ENCODE measurements at places on chromosomes 4 and X.

GRCh38 chr4:108140328-108140727 lies 28.4 kb downstream of the LEF1 start:
- DNase-seq, result no peak

DNA sequence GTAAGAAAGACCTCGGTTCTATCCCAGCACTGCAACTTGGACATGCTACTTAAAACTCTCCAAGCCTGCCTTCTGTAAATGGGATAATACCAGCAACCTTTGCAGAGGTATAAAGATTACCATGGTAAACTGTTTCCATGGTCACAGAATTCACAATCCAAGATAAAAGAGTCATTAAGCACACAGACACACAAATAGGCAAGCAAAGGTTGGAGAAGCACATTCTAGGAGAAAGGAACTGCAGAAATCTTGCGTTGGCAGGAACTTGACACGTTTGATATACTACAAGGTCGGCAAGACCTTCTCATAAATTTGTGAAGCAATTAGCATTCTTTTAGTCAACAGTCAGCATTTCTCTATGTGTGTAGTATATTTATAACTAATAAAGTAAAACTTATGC lies 12.3 kb upstream of the CHRNA9 start:
- DNase-seq, result no peak

DNA sequence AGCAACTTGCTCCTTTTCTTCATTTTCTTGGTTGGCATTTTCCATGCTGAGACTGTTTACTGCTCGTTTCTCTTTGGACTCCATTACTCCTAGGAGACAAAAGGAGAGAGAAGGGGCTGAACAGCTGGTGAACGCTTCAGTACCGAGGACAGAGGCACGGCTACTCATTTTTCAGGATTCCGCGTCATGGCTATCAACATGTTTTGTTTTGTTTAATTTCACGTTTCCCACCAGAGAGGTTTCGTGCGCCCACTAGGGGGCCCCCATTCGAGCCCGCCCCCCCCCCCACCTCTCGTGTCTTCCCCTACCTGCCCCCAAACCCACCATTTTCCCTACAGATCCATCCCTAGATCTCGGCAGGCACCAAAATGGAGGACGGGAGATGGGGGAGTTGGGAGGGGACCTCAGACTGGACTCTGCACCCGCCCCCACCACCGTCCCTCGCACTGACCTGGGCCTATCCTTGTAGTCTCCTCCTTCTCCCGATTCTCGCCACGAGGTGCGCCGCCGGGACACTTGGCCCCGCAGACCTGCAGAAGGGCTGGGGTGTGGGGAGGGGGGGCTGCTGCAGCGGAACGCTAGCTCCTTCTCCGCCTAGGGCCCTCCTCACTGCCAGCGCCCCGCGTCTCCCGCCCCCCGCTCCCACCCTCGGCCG lies 653 bp downstream of the BEX1 start:
- DNase-seq, result no peak

DNA sequence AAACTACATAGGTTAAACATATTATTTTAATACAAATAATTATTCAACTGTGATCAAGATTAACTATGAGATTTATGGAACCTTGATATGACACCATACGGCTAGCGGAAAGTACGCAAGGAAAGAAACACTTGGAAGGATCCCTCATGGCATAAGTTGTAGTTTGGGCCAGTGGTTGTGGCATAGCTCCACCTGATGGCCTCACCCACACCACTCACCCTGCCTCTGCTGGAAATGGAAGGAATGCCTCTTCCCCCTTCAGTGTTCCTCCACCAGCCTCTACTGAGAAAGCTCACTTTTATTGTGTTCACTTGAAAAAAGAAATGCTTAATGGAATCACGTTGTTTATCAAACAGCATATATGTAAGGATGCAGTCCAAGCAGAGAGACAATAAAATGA lies 86.4 kb downstream of the BMP15 start:
- no peak for DNase-seq

DNA sequence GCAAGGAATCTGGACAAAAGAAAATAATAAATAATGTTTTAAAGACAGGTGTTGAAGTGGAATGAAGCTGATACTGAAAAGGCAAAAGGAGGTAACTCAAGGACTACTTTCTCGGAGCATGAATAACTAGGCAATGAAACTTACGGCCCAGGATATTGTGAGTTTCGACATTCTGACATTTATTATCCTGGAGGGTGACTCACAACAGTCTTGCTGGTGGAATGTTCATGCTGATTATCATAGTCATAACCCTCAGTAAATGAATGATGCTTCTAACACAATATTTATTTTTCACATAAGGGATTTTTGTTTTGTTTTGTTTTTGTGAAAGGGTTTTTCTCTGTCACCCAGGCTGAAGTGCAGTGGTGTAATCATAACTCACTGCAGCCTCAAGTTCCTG lies 147.0 kb upstream of the HPGD start:
- no peak for DNase-seq

GRCh38 chrX:131477498-131477897 lies 66.4 kb upstream of the OR13H1 start:
- DNase-seq, result no peak

DNA sequence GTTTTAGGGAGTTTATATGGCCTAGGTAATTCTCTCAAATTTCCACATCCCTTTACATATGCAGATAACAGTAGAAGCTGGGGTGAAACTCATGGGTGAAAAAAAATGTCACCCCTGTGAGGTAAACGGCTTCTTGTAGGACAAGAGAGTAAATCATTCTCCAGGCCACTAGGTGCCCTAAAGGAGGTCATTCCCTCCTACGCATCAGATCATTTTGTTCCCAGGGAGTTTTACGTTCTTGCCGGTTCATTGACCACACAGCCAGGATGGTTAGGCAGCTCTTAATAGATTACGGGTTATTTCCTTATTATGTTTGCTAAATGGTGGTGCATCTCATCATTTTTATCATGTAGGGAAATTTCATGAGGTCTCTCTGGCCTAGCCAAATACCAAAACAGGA lies 225.8 kb upstream of the NOCT start:
- DNase-seq, result no peak

DNA sequence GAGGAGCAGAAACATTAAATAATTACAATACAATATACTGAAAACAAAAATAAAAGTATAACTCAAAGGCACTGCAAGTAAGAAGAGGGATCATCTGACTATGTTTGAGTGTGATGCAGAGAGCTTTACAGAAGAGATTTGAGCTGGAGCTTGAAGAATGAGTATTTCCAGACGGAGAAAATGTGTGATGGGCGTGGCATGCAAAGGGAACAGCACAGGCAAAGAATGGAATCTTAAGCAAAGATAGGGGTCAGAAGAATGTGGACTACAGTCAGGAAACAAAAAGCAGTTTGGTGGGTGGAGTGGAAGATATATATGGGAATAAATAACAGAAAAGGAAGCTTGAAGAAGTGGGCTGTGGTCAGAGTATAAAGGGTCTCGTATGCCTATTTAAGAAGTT lies 45.5 kb downstream of the OPHN1 start:
- DNase-seq, result no peak

- DNase-seq, result no peak
Measured at GRCh38 chr4:21848021-21848420, 100.6 kb downstream of the KCNIP4 start.

- DNase-seq, result no peak
Measured at GRCh38 chrX:18297251-18297650, 57.2 kb downstream of the SCML2 start.

GRCh38 chrX:80022363-80023031 lies 7.9 kb downstream of the TBX22 start:
- no peak for DNase-seq

DNA sequence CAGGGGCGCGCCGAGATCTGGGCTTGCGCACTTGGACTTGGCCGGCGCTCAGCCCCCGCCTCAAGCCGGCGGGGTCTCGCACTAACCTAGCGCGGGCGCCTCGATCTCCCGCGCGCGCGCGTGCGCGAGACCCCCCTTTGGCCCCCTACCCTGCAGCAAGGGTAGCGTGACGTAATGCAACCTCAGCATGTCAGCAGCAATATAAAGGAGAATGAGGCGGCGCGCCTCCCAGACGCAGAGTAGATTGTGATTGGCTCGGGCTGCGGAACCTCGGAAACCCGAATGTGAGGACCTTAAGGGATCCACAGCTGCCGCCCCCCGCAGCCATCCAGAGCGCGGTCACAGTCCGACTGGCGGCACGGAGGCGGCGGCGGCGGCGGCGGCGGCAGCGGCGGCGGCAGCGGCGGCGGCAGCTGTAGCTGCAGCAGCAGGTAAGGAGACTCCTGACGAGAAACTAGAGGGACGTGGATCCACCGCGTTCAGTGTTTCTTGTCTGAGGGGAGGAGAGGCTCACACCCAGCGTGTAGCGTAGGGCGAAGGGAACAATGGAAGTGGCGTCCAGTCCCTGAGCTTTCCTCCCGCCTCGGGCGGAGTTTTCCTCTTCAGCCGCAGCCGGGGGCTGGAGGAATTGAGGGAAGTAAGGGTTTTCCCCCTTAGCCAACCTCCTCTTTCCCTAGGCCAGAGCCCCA lies at the start of the genes SATL1 and ZNF711:
Gene SATL1, minus strand, starts transcription at position 19 of the 689 bp plus-strand sequence. CDS start 134,811 bp downstream, outside the sequence.
Gene ZNF711, plus strand, starts transcription at position 231 of the 689 bp plus-strand sequence. CDS start 3,582 bp downstream, outside the sequence.
- no peak for DNase-seq

GRCh38 chrX:44470816-44471215 lies 71.8 kb downstream of the FUNDC1 start:
- no peak for DNase-seq

All from stimulated activated CD4-positive, alpha-beta T cell treated with anti-CD3 and anti-CD28 coated beads, Interleukin-15, amount 100 ng/mL, for 1 hour (primary cell).